ENCODE measurements at places on chromosomes 2 and 18.

DNA sequence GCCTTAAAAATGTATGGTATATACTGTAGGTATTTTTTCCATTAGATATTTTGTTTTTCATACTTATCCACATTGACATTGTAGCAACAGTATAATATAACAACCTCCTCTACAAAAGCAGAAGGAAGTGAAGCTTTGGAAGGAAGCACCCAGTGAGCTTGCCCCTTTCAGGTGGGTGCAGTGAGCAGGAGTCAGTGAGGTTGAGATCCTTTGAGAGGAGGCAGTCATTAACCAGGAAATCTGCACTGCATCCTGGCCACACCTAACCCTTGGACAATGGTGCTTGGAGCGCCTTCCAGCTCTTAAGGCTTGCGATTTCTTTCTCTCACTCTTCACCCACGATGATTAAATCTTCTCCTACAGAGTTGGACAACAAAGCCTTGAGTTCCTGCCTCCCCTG is 13.9 kb downstream of the IL37 start:
- ATAC-seq: no peak

GRCh38 chr2:42339191-42339912 is 21.7 kb downstream of the COX7A2L start:
- peak; percentile 36 for ATAC-seq

- no peak for ATAC-seq
These were observed 46.2 kb downstream of the FAM168B start for GRCh38 chr2:131046918-131047652.

DNA sequence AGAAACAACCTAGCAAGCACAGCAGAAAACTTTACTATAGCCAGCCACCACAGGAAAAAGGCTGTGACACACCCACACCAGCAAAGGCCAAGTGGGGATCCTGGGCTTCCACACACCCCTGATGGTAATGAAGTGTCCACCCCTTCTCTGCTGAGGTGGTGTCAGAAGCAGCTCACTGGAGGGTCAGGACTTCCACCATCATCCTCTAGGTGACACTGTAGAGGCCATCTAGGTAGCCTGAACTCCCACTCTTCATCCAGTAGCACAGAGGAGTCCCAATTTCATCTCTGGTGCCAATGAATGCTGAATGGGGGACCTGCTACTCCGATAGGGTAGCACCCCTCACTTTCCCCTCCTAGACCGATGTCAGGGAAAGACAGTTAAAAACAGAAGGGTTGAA is 1544.4 kb downstream of the LRP1B start:
- no peak for ATAC-seq

All from motor neuron (in vitro differentiated cells).